ENCODE measurements at places on chromosomes 6 and 20. TPM values are rescaled to one million over a fixed set of nuclear protein-coding genes. Genes with fewer than 3 reads are reported as not detected.

DNA sequence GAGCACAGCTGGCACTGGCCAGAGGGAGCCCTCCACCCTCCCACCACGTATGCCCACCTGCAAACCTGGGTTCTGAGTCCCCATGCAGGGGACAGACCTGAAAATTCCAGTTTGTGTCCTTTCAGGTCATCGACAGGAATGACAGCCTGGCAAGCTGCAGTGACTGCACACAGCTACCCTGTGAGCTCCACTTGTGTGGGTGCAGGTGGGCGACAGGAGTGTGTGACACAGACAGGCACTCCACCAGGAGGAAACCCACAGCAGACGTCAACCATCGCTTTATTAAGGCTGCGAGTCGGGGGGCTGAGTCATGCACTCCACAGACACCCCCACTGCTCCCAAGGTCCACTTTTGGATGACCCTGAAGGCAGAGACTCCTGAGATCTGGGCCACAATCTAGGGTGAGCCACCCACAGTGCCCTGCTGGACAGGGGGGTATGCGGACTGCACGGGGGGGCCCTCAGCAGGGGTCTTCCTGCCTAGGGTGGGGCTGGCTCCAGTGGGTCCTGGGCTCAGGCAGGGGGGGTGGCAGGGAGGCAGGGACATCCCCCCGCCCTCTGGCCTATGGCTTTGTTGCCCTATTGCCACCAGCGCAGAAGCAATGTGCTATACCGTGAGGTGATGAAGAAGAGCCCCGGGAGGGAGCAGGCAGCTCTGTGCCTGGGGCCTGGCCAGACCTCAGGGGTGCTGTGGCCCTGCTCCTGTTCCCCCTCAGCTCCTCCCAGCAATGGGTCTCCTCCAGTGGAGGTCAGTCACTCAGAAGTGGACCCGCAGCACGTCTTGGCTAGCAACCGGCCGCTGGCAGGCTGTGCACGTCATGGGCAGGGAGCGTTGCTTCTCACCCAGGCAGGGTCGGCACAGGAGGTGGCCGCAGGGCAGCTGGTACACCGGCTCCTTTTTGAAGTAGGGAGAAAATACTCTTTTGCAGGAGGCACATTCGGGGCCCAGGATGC, 25.1 kb upstream of the AVP start:
- no peak overlapping the region for H3K4me3 ChIP-seq
- H3K4me1 ChIP-seq, result no peaks in the 10 kb centered on the region
- no peak overlapping the region for H3K27ac ChIP-seq
- no peak for DNase-seq
- peaks cover 3% of the 10 kb centered on the region for H3K36me3 ChIP-seq

- peaks cover 18% of the 10 kb centered on the region for H3K4me1 ChIP-seq
- peak overlapping the region; percentile 25 for H3K4me3 ChIP-seq
- DNase-seq, result no peak
Observed at GRCh38 chr6:99613705-99614429, 7.2 kb downstream of the PRDM13 start.

DNA sequence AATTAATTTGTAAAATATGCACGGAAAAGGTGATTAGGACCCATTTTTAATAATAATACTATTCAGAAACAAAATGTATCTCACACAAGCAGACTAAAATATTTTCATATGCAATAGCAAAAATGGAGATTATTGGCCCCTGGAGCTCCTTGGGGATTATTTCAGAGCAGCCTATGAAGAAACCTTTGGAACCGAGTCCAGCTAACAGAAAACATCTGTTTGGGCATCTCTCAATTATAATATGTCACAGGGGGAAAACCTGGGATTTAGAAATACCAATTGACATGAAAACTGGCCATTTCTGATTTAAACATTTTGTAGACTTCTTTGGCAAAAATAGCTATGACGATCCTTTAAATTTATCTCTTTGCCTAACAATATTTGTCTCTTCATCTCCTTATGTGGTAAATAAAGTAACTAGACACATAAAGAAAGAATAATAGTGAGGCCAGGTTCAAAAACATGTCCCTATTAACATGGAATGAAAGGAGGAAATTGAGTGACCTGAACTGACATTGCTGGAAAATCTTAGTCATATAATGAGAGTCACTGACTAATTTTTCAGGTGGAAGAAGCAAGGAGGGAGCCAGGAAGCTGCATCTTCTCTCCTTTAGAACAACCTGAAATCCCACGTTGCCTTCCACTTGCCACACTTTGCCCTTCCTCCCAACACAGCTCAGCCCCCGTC, 199.0 kb downstream of the SOD2 start:
- no peaks in the 10 kb centered on the region for H3K27me3 ChIP-seq
- H3K4me1 ChIP-seq, result no peaks in the 10 kb centered on the region
- no peaks in the 10 kb centered on the region for H3K36me3 ChIP-seq
- H3K27ac ChIP-seq, result no peak overlapping the region
- no peak overlapping the region for H3K4me3 ChIP-seq

- H3K4me3 ChIP-seq, result no peak overlapping the region
- H3K27ac ChIP-seq, result no peak overlapping the region
- no peaks in the 10 kb centered on the region for H3K4me1 ChIP-seq
- no peaks in the 10 kb centered on the region for H3K36me3 ChIP-seq
- no peaks in the 10 kb centered on the region for H3K27me3 ChIP-seq
- no peak for DNase-seq
Observed at GRCh38 chr20:23939641-23940040, 48.9 kb downstream of the GGTLC1 start.

REM1 gene
- not detected for total RNA-seq

INSM1 gene
- total RNA-seq, result not detected

PAQR8 gene
- 10.0 TPM for total RNA-seq
